ENCODE measurements at places on chromosomes 7 and 10. TPM values are rescaled to one million over a fixed set of nuclear protein-coding genes. Genes with fewer than 3 reads are reported as not detected.

GRCh38 chr7:55593515-55594318 lies 21.4 kb upstream of the VOPP1 start:
- no peak for DNase-seq

GRCh38 chr10:124351481-124352220 lies 67.1 kb downstream of the OAT start:
- no peak for DNase-seq

GRCh38 chr7:84508606-84509005 lies 314.0 kb upstream of the SEMA3A start:
- no peak for DNase-seq

GRCh38 chr7:55286666-55287065 lies 78.5 kb upstream of the LANCL2 start:
- DNase-seq: no peak

Gene PLEKHA8
- 5.7 TPM for total RNA-seq

DNA sequence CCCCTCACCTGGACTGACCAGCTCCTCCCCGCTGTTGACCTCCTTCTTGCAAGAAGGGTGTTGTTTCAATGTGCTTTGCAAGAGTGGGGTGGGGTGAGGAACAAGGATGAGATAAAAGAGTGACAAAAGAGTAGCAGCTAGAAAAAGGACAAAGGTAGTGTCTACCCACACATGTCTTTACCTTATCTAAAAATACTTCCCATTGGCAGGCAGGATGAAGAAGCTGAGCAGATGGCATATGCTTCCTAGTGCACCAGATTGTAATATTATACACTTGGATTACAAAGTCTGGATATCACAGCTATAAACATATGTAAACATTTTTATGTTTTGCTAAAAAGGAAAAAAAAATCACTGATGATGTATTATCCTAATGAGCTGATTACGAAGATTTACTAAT lies 34.5 kb downstream of the CHN2 start:
- DNase-seq: no peak

- no peak for DNase-seq
These were observed 21.0 kb upstream of the GRB10 start for GRCh38 chr7:50803359-50804337.

GRCh38 chr7:24727154-24728120 lies 29.8 kb downstream of the GSDME start:
- no peak for DNase-seq

DNA sequence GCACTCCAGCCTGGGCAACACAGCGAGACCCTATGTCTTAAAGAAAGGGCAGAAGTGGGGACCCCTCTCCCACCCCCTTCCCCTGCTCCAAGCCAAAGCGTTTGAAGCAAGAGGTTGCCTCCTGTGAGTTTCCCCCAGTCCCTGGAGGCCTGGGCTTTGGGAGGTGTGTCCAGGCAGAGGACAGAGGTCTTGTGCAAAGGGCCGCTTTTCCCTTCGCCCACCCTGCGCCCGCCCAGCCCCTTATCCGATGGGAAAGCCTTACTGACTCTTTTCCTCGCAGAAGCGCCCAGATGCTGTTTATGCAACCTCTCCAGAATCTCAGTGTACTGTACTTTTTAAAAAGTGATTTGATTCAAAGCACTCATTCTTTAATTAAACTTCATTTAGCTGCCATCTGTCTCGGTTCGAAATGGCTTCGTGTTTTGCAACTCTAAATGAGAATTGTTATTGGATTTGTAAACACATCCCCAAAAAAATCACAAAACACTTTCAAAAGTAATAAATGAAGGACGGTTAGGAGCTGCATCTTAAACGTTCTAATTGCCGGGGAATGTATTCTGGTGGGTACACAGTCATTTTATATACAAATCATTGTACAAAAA lies 50.5 kb upstream of the GTF2I start:
- DNase-seq: no peak

Gene MBLAC1
- 3.1 TPM for total RNA-seq

Gene CPXM2
- total RNA-seq: 5.8 TPM

- no peak for DNase-seq
These were observed 1.2 kb downstream of the CYP2E1 start for GRCh38 chr10:133528296-133528844.

DNA sequence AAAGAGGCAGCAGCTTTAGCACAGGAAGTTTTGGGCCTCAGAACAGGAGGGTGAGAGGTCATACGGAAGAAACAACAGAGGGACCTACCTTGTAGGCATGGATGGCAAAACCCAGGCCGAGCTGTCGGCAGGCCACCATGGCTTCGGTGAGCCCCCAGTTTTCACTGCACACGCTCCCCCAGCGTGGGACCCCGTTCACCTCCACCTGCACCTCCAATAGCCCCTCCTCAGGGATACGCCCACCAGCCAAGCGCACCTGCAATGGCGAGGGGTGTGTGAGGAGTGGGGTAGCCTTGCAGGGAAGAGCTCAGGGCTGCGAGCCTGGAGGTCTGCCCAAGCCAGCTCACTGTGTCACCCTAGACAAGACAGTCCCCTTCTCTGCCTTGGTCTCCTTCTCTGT lies 11.3 kb downstream of the LOXL4 start:
- no peak for DNase-seq

DNA sequence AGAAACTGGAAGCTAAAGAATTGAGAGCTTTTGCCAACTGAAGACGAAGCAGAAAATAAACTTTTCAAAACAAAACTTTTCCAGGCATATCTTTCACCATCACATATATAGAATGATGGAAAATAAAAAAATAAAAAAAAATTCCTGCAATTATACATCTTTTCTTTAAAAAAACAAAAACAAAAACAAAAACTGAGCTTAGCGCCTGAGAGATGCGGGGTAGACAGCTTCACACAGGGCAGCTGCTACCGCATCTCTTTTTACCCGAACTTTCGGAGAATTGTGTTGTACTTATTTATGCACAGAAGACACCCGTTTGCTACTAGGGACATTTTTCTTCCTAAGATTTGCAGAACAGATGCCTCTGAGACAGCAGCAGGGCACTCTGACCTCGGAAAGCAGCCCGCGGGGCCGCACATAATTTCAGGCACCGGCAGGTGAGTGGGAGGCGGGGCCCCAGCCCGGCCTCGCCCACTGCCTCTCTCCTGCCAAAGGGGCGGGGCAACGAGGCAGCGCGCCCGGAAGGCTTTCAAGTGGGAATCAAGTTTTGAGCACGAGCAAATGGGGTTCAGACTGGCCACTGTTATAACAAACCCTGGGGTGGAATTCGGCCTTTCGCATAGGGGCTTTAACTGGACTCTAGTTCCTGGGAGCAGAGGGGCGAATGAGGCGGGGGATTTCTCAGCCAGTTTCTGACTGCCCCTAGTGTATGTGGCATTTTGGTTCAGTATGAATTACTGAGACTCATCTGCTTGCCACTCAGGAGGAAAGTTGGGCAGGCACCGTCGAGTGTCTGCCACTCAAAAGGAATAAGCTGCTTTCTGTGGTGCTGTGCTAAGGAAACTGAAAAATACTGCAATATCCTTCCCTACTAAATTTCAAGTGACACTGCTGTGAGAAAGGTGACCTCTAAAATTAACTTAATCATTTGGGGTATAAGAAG lies 18.5 kb upstream of the FAM133B start:
- DNase-seq: no peak

- DNase-seq: no peak
These were observed 55.6 kb upstream of the DLX6 start for GRCh38 chr7:96949766-96950165.

Gene CALML3
- 144 TPM for total RNA-seq

- DNase-seq: no peak
These were observed 90.0 kb downstream of the PLCE1 start for GRCh38 chr10:94083662-94084265.

GRCh38 chr10:12572281-12572680 lies 222.9 kb downstream of the CAMK1D start:
- DNase-seq: no peak

DNA sequence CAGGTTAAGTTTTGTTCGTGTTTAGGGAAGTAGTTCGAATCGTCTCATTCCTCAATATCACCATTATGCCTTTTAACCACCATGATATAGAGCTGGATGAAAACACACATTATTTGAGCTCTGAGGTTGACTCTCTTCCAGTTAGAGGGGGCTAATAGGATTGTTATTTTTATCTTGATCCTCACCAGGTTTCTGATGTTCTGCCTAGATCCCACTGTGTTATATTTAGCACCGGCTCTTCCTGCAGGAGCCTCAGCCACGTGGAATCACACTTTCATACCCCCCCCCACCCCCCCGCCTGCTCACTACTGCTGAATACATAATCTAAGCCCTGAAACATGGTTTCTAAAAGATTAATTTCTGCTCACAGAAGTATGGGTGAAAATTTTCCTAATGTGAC lies 88.3 kb downstream of the NRCAM start:
- DNase-seq: no peak

- no peak for DNase-seq
These were observed 43.9 kb downstream of the C10orf120 start for GRCh38 chr10:122655524-122656307.

- DNase-seq: no peak
These were observed 95.1 kb upstream of the DIP2C start for GRCh38 chr10:784403-785088.

Data from thymus (tissue), 14 donors.